ENCODE measurements at places on chromosomes 2 and 18.

GRCh38 chr18:33670029-33670428 lies 92.0 kb downstream of the ASXL3 start:
- no peak for DNase-seq

DNA sequence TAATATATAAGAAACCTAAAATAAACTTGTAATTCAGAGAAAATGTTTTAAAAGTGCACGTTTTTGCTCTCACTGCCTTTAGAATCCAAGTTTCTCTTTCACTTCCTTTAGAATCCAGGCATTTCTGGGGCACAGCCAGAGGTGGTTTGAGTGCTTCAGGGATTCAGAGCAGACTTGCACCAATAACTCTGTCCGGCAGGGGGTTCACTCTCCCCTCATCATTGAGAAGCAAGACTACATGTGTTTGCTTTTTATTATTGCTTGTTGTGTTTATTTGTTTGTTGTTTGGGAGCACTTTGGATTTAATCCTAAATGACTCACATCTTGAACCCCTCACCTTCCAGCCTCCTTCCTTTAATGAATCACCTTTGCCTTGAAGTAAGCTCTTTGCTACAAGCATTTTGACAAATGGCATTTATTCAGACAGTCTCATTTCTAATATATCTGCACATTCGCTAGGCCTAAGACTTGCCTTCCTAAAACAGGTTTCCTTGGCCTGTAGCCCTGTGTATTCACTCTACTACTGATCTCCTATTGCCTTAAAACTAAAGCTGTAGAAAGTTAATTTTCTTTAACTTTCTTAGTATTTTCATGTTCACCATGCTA lies 233.5 kb upstream of the ATP5MC3 start:
- no peak for DNase-seq

DNA sequence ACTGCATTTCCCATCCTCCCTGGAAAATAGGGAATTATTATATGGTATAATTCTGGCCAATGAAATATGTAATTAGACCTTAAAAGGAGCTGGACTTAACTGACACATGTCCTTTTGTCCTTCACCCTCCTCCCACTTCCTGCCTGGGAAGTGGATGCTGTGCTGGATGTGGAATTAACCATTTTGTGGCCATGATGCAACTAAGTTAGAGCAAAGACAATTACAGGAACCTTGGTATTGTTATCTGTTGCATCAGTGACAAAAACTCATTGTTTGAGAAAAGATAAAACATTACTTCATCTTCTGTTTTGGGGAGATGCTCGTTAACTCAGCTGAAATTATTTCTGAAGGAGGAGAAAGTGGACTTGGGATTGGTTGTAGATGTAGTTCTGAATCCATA lies 227.7 kb upstream of the BOD1L2 start:
- DNase-seq: no peak

GRCh38 chr2:5692561-5693286 lies 540 bp downstream of the SOX11 start:
- DNase-seq: no peak

DNA sequence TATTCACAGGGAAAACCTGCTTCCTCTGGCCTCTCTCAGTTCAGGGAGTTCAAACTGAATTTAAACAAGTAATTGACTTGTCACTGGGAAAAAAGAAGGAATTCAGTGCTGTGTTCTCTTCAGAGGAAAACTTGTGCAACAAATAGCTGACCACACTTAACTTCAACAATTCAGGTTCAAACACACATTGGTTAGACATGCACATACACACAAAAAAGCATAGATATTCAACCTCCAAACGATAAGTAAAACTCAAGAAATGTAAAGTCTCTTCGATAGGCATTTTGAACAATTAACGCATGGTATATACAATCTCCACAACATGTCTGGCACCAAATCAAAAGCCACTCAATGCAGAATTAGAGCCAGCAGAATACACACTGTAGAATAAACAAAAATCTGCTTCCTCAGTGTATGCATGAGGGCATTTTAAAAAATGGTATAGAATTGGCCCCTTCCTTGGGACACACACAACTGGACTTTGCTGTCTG lies 269.0 kb downstream of the TCF4 start:
- no peak for DNase-seq

DNA sequence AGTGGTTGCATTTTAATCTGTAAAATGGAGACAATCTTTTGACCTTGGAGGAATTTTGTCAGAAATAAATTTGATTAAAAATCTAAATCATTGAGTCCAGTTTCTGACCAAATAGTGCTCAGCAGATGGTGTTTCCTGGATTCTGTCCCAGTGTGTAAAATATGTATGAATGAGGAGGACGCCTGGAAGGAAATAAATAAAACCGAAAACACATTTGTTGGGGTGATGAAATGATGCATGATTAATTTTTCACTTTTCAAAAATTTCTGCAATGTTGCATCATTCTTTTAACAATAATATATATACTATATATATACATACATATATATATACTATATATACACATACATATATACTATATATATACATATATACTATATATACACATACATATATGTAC lies 261.1 kb upstream of the TRIB2 start:
- no peak for DNase-seq

DNA sequence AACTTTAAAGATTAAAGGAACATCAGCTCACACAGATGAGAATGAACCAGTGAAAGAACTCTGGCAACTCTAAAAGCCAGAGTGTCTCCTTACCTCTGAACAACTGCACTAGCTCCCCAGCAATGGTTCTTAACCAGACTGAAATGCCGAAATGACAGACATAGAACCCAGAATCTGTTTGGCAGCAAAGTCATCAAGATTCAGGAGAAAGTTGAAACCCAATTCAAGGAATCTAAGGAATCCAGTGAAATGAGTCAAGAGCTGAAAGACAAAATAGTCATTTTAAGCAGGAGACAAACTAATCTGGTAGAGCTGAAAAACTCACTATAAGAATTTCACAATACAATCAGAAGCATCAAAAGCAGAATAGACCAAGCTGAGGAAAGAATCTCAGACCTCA lies 72.0 kb downstream of the STRADB start:
- DNase-seq: no peak

DNA sequence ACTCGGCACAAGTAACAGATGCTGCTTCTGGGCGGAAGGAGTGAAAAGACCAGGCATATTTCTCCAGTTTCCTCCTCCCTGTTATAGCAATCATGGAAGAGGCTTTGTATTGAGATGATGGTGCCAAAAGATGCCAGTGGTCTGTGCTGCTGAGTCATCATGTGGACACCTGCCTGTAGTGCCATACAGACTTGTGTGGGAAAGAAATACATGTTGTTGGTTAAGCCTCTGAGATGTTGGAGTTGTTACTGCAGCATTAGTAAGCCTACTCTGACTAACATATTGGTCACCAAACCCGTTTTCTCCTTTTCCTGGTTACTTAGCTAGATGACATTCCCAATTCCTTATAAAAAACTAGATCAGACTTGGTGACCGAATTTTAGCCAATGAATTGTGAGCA lies 356.9 kb downstream of the ZNF521 start:
- DNase-seq: no peak

DNA sequence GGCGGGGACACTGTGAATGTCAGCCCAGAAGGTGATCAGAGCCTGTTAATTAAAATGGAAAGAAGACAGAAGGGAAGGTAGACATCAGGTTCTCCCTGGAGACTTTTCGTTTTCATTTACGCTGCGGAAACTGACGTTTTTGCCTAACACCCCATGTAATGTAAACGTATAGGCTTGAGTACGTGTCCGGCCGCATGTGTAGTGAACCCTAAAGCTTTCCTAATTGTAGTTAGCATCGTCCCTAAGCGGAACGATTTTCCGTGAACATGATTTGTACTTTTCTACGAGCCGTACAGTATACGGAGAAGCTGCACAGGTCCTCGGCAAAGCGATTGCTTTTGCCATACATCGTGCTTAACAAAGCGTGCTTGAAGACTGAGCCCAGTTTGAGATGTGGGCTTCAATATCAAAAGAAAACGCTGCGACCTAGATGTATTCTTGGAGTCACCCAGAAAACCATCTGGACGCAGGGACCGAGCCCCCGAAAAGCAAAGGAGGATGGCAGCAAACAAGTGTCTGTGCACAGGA lies 284 bp downstream of the TIMM21 start:
- DNase-seq: no peak
